Pericardium fibroblast (primary cell): ENCODE measurements at places on chromosomes 11 and 22. TPM values are rescaled to one million over a fixed set of nuclear protein-coding genes. Genes with fewer than 3 reads are reported as not detected.

KDM4E gene
- total RNA-seq, result not detected in 2 replicates

IFITM10 gene
- 0.51 and 0.82 TPM in 2 replicates for total RNA-seq

MYRF gene
- 3.8 and 25.6 TPM in 2 replicates for total RNA-seq

NAALADL1 gene
- 17.2 and 38.7 TPM in 2 replicates for total RNA-seq

SCN4B gene
- not detected in 2 replicates for total RNA-seq

MRGPRX3 gene
- total RNA-seq, result not detected in 2 replicates

SYT7 gene
- 0.47 and 2.6 TPM in 2 replicates for total RNA-seq

TMA7B gene
- total RNA-seq, result not detected in 2 replicates

LRRC56 gene
- 0.12 and 1.1 TPM in 2 replicates for total RNA-seq

CD3D gene
- total RNA-seq, result not detected in 2 replicates
